Esophagus squamous epithelium (tissue), 5 donors: ENCODE measurements at places on chromosomes 1 and 21.

DNA sequence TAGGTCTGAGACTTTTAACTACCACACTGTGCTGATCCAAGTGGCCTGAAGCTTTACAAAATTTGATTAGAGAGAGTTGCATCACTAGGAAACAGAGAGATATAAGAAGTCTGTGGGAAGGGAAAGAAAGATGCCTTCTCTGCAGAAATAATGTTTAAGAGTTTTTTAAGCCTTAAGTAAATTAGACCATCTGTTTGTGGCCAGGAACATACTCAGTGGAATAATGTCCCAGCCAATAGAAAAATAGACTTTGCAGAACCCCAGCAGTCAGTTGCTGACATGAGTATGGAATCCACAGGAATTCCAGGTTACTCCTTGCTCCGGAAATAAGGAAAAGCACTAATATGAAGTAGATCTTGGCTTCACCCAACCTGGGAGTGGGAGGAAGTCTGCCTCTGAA, 144.8 kb downstream of the ST6GALNAC5 start:
- DNase-seq, result no peak

- no peak for DNase-seq
Observed at GRCh38 chr1:212960932-212961331, 10.6 kb downstream of the VASH2 start.

GRCh38 chr21:28587748-28588147, 404.9 kb downstream of the LTN1 start:
- no peak for DNase-seq

- no peak for DNase-seq
Observed at GRCh38 chr1:231839999-231840398, 213.4 kb downstream of the DISC1 start.

DNA sequence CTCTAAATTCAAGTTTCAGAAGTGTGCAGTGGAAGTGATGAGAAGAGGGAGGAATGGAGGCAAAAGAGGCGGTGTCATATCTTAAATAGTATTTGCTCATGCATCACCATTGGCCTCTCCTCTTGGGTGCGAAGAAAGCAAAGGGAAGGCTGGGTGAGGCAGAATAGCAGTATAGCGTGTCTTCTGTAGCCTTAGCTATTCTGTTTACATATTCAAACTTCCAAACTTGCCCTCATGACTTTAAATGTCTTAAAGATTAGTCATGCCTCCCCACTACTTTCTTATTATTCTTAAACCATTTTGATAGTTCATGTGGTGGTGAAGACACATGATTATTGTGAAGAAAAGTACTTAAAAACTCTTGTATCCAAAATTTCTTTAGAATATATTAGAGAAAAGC, 104.6 kb upstream of the TENT5C start:
- DNase-seq, result no peak

DNA sequence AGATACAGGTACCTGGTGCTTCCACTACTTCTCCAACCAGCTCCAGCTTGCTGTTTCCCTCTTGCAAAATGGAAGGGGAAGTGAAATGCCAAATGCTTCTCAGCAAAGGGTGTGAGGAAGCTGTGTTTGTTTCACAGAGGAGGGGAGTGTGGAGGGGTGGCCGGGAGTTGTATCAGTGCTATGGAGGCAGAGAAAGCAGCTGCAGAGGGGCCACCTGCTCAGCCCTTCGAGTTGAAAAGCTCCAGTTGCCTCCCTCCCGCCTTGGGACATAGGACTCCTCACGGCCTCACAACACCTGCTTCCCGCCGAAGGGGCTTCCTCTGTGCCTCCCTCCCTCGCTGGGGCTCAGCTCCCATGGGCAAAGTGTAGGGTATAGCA, 12.1 kb upstream of the LINGO4 start:
- DNase-seq, result no peak

DNA sequence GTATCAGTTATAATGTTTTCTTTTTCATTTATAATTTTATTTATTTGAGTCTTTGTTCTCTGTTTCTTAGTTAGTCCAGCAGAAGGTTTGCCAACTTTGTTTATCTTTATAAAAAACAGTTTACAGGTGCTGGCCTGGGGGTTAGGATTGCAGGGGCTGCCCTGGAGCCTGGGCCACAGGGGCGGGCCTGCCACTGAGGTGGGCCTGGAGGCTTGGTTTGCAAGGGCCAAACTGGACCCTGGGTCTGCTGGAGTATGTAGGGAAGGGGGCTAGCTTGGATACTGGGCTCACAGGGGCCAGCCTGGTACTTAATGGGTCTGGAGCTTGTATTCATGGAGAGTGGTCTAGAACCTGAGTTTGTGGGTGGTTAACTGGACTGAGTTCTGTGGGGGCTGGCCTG, 789.9 kb upstream of the ADGRL4 start:
- no peak for DNase-seq

DNA sequence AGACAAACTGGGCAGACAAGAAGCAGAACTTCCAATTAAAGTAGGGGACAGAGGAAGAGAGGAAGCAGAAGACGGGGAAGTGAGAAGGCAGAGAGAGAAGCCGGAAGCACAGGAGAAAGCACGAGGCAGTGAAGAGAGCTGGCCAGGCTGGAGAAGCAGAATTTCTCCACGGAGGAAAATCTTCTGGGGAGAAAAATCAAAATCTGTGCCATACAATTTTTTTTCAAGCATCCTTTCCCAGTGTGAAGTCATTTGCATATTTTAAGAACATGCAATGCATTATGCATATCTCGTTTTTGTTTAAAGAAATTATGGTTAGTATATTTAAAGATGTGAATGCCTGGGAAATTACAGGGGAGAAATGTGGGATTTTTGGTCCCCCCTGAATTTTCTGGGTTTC, 7.3 kb upstream of the CAMK2N1 start:
- DNase-seq, result no peak

GRCh38 chr1:109370712-109371340, 26.9 kb downstream of the SORT1 start:
- no peak for DNase-seq

GRCh38 chr1:50481142-50481736, 58.0 kb upstream of the DMRTA2 start:
- DNase-seq, result no peak

GRCh38 chr1:15733218-15733725, 2.8 kb upstream of the SLC25A34 start:
- no peak for DNase-seq

GRCh38 chr21:30072496-30072895, 94.1 kb downstream of the CLDN17 start:
- no peak for DNase-seq

GRCh38 chr1:242208021-242208420, 209.1 kb upstream of the MAP1LC3C start:
- no peak for DNase-seq

DNA sequence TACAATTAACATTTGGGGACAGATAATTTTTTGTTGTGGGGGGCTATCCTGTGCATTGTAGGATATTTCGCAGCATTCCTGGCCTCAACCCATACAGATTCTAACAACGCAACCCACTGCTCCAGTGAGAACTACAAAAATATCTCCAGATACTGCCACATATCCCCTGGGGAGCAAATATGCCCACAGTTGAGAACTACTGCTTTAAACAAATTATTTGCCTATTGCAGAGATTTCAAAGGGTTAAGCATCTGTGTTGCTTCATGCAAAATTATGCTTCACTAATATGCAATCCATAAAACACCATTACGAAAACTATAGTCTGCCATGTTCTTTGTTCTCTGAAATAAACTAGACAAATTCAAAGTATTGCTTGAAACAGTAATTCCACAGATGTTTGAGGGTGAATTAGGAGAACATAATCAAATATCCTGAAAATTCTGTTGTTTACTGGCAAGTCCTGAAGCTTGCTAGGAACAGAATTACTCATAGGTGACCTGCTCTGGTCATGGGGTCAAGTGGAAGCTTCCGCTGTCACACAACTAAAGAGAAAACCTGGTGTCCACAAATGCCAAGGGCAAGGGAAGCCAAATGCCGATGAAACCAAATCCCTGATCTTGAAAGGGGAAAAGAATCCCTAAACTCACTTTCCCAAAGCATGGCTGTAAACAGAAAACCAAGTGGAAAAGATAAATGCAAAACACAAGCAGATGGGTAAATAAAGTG, 149.4 kb downstream of the RERE start:
- no peak for DNase-seq

- no peak for DNase-seq
Observed at GRCh38 chr1:65605621-65606020, 185.2 kb downstream of the LEPR start.

- no peak for DNase-seq
Observed at GRCh38 chr1:230979952-230980351, 1.1 kb downstream of the ARV1 start.

GRCh38 chr1:10117865-10118264, 85.1 kb downstream of the UBE4B start:
- no peak for DNase-seq

DNA sequence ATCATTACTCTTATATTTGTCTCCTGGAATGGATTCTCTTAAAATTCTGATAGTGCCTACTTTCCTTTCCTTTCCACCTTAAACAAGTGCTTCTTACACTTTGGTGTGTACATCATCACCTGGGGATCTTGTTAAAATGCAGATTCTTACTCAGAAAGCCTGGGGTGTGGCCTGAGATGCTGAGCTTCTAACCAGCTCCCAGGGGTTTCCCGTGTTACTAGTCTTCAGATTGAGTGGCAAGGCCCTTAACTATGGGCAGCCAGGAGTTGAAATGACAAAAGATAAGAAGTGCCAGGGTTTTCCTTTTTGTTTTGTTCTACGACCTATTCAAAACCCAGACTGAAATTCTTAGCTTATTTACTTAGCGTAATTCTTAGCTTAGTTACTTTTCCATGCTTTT, 159.2 kb downstream of the HFM1 start:
- DNase-seq, result no peak

GRCh38 chr1:53583021-53583867, 124.0 kb downstream of the DMRTB1 start:
- no peak for DNase-seq

- no peak for DNase-seq
Observed at GRCh38 chr1:23964790-23965740, 5.4 kb downstream of the PNRC2 start.

GRCh38 chr1:152735648-152736047, 22.2 kb upstream of the KPRP start:
- DNase-seq, result no peak

GRCh38 chr21:41727784-41728763, 38.8 kb downstream of the RIPK4 start:
- no peak for DNase-seq

DNA sequence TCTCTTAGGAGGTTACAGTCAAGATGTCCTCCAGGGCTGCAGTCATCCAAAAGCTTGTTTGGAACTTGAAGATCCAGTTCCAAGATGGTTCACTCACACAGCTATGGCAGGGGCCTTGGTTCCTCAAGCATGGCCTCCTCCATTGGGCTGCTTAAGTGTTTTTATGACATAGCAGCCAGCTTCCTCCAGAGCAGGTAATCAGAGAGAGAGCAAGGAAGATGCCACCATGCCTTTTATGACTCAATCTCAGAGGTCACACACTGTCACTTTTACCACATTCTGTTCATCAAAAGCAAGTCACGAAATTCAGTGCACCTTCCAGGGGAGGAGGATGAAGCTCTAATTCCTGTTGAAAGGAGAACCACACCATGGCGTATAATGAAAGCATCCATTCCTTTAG, 17.1 kb downstream of the ELAPOR1 start:
- no peak for DNase-seq

DNA sequence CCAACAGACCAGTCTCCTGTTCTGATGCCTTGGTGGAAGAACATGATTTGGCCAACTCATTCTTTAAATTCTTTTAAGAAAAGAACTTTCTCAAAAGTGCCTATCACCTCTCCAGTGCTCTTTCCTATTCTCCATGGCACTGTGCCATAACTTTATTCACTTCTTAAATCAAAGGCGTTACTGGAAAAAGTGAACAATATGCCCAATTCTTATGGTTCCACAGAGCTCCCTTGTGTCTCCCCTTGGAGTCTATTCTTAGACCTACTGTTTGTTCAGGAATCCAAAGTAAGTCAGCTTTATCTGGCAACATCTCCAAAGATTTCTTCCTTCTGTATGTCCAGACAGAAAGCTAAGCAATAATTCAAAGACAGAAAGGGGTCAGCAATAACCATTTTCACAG, 111.9 kb upstream of the MAGI3 start:
- no peak for DNase-seq

DNA sequence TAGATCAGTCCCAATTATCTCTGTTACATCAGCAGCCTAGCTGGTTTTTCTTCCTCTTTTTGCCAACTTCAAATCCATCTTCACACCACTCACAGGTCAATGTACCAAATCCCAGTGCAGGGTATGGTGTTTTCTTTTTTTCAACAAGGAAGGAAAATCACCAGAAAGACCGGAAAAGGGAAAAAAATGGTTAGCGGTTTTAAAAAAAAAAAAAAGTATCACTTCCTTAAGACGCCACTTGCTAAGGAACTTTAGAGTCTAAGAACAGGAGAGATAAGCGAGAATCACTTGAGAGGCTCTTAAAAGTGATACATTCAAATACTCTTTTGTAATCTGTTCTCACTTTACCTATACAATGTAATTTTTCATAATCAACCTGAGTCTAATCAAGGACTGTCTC, 3.1 kb upstream of the OR10J1 start:
- DNase-seq, result no peak

- DNase-seq, result no peak
Observed at GRCh38 chr1:210747890-210748289, 386.1 kb downstream of the KCNH1 start.

- no peak for DNase-seq
Observed at GRCh38 chr21:39582749-39583148, 30.0 kb upstream of the B3GALT5 start.

GRCh38 chr1:62654744-62655143, 33.4 kb downstream of the DOCK7 start:
- no peak for DNase-seq

DNA sequence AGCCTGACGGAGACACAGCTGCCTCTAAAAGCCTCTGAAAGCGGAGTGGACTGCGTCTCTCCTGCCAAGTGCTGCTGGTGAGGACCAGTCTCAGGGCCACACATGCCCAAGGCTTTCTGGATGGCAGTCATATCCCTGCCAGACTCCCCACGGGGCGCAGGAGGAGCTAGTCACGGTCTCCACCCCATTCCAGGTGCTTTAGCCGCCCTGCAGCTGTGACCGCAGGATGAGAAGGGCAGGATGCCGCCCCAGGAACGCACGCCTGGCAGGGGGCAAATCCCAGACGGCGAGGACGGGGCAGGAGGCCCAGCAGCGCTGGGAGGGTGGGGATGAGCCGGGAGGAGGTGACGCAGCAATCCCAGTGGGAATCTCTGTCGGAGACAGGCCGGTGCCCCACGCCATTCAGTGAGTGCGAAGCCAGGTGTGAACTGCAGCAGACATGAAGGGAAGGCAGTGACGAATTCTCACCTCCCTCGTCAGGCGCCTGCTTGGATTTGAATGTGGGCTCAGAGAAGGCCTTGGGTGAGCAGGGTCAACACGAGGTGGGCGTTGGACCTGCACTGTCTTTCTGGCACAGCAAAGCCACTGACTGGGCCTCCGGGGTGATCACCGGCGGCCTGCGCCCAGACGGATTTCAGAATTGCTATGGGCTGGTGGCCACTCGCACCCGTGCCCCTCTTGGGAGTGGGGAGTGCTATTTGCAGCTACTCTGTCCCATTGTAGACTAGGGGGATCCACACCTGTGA, 38.5 kb upstream of the SLC19A1 start:
- DNase-seq, result no peak

GRCh38 chr1:101238681-101239094, 1.9 kb downstream of the S1PR1 start:
- no peak for DNase-seq

- no peak for DNase-seq
Observed at GRCh38 chr1:94819945-94820746, at the start of gene SLC44A3. Gene SLC44A3, plus strand, starts transcription at chr1:94820357. Its CDS starts 95 bp downstream, at chr1:94820452.

GRCh38 chr21:41888749-41889376, 9.7 kb upstream of the PRDM15 start:
- DNase-seq, result no peak
